ENCODE measurements at places on chromosomes 1 and 21.

DNA sequence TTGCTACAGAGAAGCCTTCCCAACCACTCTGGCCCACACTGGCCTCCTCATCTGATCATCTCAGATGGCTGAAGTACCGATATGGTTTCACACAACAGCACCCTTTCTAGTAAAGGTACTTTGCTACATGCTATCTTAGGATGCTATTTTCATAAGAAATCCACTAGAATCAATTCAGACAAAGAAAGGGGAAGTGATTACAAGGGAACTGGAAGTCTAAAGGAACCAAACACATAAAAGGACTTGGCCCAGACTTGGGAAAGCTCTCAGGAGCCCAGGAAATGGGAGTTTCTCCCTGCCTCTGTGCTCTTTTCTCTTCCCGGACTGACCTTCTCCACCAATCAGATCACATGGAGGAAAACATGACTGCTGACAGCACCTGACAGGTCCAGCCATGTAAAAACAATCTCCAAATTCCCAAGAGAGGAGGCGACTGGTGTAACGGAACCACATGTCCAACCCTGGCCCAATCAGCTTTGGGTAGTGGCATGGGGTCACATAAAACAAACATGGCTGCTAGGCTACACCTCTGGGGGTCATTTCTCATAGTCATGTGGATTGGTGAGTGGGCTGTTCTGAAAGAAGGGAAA, 12.7 kb upstream of the FOXE3 start:
- no peak for DNase-seq

DNA sequence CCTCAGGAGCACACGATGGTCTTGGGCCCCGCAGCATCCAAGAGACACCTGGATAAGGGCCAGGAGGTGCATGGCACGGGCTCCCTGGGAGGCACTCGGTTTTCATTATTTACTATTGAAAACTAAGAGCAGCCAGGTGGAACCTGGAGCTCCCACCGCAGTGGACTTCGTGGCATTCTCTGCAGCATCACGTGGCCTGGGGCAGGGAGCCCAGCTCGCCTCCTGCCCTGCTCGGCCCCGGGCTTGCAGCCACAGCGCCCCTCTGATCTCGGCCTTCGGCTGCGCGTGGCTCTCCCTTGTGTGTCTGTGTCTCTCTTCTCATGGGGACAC, 121.6 kb downstream of the SIK1 start:
- no peak for DNase-seq

DNA sequence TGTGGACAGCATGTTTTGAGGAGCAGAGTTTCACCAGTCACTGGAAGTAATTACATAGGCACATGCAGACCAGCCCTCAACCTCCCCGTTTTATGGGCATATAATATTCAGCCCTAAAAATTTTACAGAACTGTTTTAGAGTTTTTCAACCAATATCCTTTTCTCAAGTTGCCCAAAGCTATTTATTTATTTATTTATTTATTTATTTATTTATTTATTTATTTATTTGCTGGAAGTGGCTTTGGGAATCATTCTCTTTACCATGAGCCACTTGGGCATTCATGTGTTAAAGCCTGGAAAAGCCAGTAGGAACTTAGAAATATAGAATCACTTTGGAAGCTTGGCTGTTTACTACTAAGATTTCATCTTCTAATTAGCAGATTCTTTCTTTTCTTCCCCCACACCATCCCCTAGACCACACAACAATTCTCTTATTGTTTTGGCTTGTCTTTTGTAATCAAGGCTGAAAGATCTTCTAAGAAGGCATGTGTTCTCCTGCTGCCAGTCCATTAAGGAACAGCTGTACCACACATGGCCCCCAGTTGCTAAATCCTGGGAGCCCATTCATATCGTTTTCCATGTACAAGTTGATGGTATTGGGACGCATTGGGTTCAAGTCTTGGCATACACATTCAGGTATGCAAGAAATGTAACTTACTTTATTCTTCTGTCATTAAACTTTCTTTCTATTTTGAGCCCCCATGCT, 220.0 kb downstream of the PAPPA2 start:
- DNase-seq, result no peak

DNA sequence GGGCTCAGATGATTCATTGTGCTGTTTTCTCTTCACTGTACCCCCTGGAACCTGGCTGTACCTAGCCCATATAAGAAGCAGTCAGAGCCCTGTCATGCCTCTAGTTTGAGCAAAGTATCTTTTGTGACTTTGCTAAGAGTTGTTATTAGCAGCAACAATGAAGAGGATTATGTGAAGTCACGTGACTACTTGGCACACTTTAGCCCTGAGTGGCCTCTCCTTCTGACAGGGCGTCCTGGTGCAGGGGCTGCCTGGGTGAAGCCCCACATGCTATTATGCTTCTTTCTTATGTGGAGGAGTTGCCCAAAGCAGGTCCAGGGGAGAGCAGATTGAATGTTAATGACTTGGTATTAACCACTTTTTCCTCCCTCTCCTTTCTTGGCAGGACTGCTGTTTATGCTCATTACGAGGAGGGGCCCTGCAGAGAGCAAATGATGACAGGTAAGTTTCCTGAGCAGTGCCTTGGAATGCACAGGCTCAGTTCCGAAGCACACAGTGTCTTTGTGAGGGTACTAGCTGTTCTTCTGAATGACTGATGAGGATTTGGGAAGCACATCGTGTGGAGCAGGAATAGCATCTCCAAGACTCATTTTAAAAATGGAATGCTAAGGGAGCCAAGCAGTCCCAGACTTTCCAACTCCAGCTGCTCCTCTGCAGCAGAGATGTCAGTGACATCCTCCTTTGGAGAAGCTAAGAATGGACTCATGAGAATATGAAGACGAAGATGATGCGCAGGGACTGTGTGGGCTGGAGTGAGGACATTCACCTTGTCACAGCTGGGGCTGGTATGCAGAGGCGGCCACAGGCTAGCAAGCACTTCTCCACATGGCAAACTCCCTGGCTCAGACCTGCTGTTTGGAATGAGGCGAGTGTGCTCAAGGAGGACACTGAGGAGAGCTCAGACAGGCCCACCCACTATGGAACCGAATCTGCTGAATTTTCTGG, 15.2 kb upstream of the ST3GAL3 start:
- DNase-seq, result no peak

DNA sequence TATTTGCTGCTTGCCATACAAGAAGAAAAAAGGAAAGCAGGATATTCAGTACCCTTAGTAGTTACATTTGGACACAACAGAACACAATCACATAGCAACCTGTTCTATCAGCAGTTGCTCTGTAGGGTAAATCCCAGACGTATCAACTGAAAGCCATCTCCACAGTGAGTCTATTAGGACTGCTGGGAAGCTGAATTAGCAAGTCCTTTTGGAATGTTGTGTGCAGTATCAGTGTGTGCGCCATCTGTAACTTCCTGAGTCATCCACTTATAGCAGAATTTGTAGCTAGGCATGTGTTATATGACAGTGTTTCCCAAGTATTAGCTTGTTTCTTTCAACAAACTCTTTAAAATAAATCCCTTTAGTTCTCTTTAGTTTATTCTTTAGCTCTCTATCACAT, 21.3 kb downstream of the CCDC30 start:
- DNase-seq, result no peak

DNA sequence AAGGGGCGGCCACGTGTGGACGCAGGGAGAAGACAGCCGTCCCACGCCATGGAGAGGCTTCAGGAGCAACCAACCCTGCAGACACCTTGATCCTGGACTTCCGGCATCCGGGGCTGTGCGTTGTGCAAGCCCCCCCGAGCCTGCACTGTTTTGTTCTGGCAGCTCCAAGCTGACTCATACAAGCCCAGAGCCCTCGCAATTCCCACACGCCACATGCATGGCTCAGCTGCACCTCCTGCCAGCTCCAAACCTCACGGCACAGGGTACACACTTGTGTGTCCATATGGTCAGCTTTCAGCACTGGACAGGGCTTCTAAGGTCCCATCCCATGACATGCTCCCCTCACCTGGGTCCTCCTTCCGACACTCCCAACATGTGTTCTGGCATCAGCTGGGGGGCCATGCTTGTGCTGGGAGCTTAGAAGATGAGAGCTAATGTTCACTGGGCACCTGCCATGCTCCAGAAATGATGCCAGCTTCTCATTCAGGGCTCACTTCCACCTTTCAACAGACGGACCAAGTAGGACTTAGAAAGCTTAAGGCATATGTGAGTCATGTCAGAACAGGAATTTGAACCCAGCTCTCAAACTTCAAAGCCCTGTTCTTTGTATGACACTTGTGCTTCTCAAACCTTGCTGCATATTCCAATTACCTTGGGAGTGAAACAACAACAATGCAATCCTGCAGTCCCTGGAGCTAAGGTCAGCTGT, 137.3 kb downstream of the PGBD5 start:
- DNase-seq, result no peak

DNA sequence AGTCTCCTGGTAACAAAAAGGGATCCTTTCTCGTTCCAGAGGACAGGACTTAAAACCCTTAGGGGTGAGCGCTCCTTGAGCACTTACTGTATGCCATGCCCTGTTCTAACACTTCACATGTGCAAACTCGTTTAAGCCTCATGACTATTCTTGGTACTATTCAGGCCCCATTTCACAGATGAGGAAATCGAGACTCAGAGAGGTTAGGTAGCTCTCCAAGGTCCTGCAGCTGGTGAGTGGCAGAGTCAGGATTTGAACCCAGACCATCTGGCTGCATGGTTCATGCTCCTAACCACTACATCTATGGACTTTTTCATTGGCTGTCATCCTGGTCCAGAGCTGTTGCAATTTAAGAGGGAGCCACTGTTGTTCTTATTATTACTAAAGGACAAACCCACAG, 46.7 kb upstream of the WNT4 start:
- DNase-seq, result no peak
